ENCODE measurements at places on chromosomes 11 and 22.

GRCh38 chr11:76610871-76611475 is 59.6 kb downstream of the LRRC32 start:
- DNase-seq: no peak

- DNase-seq: no peak
Observed at GRCh38 chr11:41612415-41612814, 153.0 kb upstream of the LRRC4C start.

GRCh38 chr22:47433627-47434026 is 671.2 kb downstream of the TBC1D22A start:
- DNase-seq: no peak

GRCh38 chr11:12282676-12283075 is 94.7 kb upstream of the PARVA start:
- DNase-seq: no peak

DNA sequence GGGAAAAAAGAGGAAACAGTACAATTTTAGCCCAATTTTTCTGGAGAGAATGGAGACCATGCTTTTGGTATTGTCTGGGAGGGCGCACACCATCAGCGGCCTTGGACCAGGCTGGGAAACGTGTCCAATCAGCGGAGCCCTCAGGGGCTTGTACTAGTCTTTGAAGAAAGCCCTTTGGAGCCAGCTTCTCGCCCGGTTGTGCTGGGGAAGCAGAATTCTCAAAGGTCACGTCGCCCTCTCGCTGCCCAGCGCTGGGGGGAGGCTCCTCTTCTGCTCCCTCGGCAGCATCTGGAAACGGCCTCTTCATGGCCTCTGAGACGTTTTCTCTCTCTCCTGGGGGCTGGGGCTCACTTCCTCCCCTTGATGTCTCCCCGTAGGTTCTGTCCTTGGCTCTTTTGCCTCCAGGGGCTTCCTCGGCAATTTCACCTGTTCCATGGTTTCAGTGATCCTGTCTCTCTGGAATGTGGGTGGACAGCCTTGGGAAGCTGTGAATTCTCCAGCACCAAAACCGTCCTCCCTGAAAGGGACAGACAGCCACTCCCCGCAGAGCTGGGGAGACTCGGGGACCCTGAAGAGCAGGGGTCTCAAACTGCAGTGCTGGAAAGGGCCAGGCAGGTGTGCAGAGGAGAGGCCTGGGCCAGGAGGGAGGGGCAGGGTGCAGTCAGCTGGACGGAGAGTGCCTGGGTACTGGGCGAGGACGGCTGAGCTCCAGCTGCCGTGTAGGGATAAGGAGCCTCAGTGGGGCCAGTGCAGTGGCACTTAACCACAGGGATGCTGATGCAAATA is 80.2 kb downstream of the RPS6KA4 start:
- DNase-seq: no peak
